Activated naive CD4-positive, alpha-beta T cell treated with anti-CD3 and anti-CD28 coated beads for 36 hours (primary cell): ENCODE measurements at places on chromosomes 2 and 18. TPM values are rescaled to one million over a fixed set of nuclear protein-coding genes. Genes with fewer than 3 reads are reported as not detected.

SERPINB2 gene
- total RNA-seq = not detected

GRCh38 chr18:75350512-75350839 lies 77.0 kb downstream of the SMIM21 start:
- H3K27ac ChIP-seq = no peak overlapping the region
- no peak overlapping the region for H3K4me3 ChIP-seq
- H3K27me3 ChIP-seq = peaks cover 3% of the 10 kb centered on the region

DNA sequence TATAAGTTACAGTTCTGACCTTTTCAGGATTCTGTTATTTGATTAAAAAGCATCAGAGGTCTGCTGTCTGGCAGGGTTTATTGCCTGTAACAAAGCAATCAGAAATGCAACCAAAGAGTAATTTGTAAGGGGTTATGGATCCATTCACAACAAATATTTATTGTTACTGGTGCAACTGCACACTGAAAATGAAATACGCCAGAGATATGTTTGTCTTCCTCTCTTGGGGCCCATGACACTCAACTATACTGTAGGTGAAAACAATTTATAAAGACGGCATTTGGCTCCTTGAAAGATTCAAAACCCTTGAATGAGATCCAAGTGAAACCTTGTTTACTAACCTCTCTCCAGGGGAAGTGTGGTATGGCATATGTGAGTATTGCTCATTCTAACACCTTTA lies 452.2 kb downstream of the MBD2 start:
- no peak for DNase-seq
- H3K4me3 ChIP-seq = no peak overlapping the region
- H3K27me3 ChIP-seq = no peaks in the 10 kb centered on the region
- H3K27ac ChIP-seq = no peak overlapping the region

- no peak overlapping the region for H3K4me3 ChIP-seq
- H3K27ac ChIP-seq = no peak overlapping the region
Observed at GRCh38 chr18:49959176-49959575, 145.8 kb upstream of the ACAA2 start.
